ENCODE measurements at places on chromosomes 16 and 17.

DNA sequence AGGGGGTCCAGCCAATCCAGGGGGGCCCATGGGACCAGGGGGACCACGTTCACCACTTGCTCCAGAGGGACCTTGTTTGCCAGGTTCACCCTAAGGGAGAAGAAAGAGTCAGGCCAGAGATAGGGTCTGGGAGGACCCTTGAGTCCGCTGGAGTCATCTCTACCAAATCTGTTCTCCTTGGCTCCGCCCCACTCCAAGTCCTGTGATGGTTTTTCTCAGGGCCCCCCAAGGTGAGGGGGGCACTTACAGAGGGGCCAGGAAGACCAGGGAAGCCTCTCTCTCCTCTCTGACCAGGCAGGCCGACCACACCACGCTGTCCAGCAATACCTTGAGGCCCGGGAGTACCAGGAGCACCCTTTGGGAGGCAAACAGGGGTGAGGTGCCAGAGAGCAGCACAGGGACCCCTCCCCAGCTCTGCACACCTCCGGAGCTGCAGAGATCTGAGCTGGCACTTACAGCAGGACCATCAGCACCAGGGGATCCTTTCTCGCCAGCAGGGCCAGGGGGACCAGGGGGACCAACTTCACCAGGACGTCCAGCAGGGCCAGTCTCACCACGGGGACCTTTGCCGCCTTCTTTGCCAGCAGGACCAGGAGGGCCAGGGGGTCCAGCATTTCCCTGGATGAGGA lies 12.4 kb downstream of the COL1A1 start:
- no peak for DNase-seq

- DNase-seq = peak; percentile 5
These were observed 20.4 kb upstream of the PHB1 start for GRCh38 chr17:49434821-49435670.

- DNase-seq = no peak
These were observed 12.1 kb downstream of the SPATA33 start for GRCh38 chr16:89669755-89670154.

DNA sequence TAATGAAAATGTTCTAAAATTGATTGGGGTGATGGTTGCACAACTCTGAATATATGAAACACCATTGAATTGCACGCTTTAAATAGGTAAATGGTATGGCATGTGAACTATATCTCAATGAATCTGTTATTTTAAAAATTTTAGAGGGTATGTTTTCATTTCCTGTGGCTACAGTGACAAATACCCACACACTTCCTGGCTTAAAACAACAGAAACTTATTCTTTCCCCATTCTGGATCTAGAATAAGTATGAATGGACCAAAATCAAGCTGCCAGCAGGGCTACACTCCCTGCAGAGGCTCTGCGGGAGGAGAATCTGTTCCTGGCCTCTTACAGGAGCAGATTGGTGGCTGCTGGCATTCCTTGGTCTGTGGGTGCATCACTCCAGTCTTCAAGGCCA lies 11.3 kb upstream of the PECAM1 start:
- no peak for DNase-seq

DNA sequence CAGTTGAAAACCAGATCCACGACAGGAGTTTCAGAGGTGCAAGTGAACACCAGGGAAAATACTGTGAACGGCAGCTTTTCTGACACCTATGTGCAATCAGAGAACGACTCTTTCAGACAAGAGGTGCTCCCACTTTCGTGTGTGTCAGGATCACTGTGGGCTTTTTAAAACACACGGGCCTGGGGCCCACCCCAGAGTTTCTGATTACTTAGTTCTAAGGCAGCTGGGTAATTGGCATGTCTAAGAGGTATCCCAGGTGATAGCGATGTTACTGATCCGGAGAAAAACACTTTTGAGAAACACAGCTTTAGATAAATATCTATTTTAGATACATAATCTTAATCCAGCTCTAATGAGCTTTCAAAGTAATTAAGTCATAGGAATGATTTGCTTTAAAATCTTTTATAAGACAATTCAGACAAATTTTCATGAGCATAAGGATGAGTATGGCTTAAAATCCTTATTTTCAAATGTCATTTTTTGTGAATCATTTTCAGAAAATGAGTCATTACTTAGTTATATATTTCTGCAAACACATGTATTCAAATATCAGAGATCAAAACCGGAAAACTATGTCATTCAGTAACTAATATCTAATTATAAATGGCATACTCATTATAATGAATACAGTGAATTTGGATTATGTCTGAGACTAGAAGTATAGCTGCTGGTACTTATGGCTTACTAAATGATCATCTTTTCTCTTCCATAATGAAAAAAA lies 217.9 kb upstream of the PSMD7 start:
- no peak for DNase-seq

GRCh38 chr17:77325577-77326075 lies 184.9 kb downstream of the SEC14L1 start:
- no peak for DNase-seq

GRCh38 chr16:22360963-22361659 lies 13.3 kb downstream of the CDR2 start:
- DNase-seq = no peak

DNA sequence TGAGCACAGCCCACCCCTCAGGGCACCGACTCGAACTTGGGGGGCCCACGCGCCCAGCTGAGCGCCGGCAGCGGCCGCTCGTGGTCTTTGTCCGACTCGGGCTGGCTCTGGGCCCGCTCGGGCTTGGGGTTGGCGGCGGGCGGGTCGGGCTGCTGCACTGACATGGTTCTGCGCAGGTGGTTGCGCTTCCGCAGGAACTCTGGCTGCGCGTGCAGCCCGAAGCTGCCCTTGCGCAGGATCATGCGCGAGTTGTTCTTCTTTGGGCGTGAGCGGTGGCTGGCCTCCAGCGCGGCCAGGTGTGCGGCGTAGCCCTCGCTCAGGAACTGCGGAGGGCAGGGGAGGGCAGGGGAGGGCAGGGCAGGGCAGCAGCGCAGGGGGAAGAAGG lies 11.1 kb downstream of the PIMREG start:
- DNase-seq = no peak

DNA sequence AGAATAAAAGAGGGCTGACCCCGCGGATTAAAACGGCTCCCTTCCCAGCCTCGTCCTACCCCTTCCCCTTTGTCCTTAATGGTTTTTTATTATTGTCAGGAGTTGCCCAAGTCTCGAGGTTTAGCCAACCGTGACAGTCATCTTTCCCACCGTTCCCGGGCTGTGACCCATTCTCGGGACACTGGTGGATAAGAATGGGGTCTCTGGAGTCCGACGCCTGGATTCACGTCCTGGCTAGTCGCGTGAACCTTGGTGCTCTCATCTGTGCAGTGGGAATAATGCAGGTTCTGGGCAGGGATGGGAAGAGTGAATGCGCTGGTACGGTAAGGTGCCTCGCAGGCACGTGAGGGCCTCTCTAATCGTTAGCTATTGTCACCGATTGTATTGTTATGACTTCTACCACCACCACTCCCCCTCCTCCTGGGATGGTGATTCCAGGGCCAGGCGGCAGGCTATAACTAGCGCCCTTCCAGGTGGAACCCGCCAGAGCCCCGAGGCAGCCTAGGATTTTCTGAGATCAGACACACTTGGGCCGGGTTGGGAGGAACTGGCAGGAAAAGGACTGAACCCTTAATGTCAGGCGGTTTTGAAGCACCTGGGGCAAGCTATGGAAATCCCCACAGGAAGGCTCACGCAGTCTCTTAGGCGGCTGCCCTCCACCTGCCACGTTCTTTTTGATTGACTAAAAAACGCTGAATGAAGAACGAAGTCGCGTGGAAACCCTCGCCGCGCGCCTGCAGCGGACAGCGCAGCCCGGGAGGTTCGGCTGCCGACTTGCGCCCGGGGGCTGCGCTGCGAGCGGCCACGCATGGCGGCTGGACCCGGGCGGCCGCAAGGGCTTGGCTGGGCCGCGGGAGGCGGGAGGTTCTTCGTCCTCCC lies 2.7 kb downstream of the HS3ST3B1 start:
- no peak for DNase-seq

DNA sequence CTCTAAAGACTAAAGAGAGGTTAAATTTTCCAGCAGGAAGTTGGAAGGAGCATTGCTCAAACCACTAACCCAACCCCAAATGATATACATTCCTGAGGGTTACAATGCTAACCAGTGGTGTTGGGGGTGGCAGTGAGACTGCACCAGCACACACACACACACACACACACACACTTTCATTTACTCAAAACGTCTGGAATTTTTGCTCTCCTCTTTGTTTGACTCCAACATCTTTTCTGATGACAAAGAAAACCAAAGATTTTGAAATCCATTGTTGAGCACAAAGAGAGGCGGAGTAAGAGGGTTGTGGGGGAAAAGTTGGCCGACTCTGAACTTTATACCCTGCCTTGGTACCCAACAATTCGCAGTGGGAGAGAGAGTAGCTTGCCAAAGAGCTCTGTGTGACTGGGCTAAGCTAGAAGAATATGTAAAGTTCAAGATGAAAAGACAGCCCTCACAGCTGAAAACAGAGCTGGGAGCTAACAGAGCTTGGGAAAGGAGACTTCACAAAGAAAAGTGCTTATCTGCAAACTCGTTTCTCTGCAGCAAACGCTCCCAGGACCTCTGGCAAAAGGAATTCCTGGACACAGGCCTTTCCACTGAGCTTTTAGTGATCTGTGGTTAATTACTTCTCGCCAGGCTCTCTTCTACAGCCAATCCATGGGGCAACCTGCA lies 426.0 kb upstream of the CDH11 start:
- no peak for DNase-seq

GRCh38 chr16:50474138-50474537 lies 74.1 kb upstream of the NKD1 start:
- no peak for DNase-seq

DNA sequence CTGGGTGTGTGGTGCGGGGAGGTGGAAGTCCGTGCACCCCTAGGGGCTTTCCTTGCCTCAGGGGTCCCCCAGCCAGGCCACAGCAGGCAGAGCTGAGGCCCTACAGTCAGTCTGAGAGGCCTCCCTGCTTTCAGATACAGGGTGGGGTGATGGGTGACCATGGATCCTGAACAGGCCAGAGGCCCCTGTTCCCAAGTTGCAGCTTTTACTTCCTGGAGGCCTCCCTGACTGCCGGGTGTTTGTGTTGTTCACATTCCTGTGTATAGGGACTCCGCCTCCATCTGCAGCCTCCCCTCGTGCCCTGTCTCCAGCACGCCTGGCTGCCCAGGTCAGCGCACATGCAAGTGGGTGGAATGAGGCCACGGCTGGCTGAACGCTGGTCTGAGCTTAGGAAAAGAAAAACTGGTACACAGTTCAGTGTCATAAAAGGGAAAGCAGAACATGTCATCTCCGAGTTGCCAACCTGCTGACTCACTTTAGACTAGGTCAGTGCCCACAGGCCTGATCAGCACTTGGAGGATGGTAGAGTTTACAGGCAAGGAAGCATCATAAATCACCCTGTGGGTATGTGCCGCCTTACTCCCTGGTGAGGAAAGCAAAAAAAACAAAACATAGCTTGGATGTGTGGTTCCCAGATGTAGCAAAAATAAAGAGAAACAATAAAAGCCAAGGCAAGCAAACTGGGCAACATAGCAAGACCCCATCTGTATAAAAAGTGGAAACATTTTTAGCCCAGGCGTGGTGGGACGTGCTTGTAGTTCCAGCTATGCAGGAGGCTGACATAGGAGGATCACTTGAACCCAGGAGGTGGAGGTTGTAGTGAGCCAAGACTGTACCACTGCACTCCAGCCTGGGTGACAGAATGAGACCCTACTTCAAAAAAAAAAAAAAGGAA lies 6.2 kb upstream of the SLC7A6 start:
- no peak for DNase-seq

GRCh38 chr16:67720236-67720635 lies 1.1 kb upstream of the GFOD2 start:
- DNase-seq = no peak

GRCh38 chr17:3594051-3594800 lies 15.0 kb downstream of the TRPV1 start:
- no peak for DNase-seq

GRCh38 chr16:21645261-21645721 lies 7.1 kb downstream of the IGSF6 start:
- no peak for DNase-seq

GRCh38 chr16:88743693-88744576 lies 37.6 kb downstream of the CTU2 start:
- DNase-seq = no peak

- DNase-seq = no peak
These were observed 25.1 kb downstream of the UNC13D start for GRCh38 chr17:75819116-75819515.

GRCh38 chr17:45042346-45043120 lies 8.9 kb downstream of the DCAKD start:
- DNase-seq = no peak

DNA sequence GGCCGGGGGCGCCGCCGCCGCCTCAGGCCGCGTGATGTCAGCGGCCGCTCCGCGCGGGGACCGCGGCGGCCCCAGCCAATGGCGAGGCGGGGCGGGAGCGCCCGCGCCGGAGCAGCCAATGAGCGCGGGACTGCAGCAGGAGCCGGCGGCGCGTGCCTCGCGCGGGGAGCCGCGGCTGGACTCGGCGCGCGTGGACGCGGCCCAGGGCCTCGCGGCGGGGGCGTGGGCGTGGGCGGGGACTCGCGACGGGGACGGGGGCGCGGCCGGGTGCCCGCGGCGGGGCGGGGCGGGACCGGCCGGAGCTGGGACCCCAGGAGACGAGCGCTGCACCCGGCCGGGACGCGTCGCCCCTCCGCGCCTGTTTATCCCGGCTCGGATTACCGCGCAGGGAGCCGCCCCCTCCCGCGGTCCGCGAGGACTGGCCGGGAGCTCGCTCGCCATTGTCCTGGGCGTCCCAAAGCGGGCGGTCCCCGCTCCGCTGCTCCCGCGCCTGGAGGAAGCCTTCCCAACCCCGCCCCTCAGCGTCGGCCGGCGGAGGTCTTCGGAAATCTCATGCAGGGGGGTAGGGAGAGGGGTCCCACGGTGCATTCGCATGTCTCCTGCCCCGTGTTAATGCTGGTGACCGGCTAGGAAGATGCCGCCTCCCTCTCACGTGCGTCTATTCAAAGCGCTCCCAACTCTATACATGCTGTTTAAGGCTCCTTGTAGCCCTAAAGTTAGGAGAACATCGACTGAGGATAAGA lies at the start of gene RNF157:
TSS of gene RNF157 (minus strand) at position 33 of the 743 bp plus-strand sequence. CDS start 253 bp downstream, outside the sequence.
- no peak for DNase-seq

- DNase-seq = no peak
These were observed 13.5 kb upstream of the ITGB3 start for GRCh38 chr17:47239967-47240651.

DNA sequence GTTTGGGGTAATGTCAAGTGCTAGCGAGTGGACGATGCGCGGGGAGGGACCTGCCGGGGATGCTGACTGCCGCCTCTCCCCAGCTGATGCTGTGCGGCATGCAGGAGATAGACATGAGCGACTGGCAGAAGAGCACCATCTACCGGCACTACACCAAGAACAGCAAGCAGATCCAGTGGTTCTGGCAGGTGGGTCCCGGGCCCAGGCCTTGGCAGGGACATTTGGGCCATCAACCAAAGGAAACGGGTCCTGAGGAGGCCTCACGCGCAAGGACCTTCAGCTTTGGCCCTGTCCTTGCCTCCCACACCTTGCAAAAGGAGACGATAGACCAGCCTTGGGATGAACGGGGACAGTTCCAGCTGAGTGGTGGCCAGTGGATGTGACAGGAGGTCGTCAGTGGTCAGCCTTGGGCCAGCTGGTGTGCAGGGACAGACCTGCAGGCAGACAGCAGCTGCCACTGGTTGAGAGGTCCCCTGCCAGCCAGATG lies 13.6 kb upstream of the CLEC18A start:
- no peak for DNase-seq

GRCh38 chr16:72962347-72962746 lies 85.6 kb downstream of the ZFHX3 start:
- no peak for DNase-seq

Data from NCI-H187 (cell line).